Inflammatory macrophage treated with lipopolysaccharide for 4 hours (primary cell): ENCODE measurements at places on chromosomes 16 and 17.

- DNase-seq: no peak
Observed at GRCh38 chr17:28100936-28101335, 58.5 kb downstream of the NLK start.

DNA sequence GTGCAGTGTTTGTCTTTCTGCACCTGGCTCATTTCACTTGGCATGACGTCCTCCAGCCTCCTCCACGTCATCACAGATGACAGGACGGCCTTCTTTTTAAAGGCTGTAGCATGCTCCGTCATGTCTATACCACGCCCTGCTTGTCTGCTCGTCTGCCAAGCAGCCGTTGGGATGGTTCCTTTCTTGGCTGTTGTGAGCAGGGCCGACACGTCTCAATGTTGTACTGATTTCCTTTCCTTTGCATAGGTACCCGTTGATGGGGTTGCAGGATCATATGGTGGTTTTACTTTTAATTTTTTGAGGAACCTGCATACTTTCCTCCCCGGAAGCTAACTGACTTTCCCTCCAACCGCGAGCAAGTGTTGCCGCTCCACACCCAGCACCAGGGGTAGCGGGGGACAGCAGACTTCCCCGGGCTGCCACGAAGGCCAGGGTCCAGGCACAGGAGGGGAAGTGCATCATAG, 212.2 kb upstream of the ZNF469 start:
- DNase-seq: no peak

DNA sequence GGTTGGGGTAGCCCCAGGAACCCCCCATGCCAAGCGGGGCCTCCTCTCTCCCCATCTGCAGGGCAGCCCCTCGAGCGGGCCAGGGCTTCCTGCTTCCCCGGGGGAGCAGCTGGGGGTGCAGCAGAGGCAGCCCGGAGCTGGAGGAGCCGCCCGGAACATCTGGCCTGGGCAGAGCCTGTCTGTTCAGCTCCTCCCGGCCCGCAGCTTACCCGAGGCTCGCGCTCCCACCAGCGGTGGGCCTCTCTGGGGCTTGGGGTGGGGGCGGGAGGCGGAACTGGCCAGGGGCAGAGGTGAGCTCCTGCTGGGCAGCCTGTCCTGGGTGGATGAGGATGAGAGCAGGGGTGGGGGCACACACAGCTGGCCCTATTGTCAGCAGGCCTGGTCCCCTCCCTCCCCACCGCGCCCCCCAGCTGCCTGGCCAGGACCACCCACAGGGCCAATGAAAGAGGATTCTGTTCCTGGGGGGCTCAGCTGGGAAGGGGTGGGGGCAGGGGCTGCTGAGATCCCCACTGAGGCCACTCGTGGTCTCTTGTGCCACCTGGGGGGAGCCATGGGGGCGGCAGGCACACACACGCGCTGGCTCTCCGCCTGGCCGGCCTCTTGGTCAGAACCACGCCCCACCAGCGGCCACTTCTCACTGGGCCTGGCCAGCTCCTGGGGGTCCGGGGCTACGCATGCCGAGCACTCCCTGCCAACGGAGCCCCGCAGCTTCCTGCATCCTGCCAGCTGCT, 34.7 kb downstream of the BAHCC1 start:
- DNase-seq: no peak

DNA sequence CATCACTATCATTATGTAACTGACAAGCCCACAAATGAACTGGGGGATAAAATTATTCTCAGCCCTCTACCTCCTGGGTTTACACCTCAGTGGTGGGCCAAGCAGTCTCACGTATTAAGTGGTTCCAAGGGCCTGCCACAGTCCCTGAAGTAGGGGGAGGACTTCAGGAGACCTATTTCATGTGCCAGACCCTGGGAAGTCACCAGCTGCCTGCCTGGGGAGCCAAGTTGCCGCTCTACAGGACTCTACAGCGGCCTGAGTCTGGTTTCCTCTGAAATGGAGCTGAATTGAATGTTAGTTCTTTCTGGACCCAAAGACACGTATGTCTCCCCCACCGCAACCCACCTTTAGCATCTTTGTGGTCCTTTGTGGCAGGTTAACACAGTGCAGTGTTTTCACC, 187.0 kb downstream of the IRX3 start:
- DNase-seq: no peak
